ENCODE measurements at places on chromosomes 1 and 21.

DNA sequence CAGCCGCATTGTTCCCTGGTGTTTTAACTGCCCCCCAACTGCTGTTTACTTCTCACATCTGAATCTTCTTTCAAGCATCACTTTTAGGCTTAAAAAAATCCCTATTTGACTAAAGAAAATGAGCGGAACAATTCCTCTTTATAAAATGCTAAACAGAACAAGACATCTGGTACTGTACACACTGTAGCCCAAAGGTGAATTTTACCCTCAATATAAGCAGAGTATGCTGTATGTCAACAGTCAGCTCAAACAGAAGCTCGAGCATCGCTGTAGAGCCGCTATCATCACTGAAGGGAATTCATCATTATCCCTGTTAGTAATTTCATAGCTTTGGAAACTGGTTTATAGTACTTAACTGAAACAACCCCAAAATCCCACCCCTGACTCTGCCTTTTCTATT, 85.3 kb downstream of the LRRC8D start:
- no peak for DNase-seq

DNA sequence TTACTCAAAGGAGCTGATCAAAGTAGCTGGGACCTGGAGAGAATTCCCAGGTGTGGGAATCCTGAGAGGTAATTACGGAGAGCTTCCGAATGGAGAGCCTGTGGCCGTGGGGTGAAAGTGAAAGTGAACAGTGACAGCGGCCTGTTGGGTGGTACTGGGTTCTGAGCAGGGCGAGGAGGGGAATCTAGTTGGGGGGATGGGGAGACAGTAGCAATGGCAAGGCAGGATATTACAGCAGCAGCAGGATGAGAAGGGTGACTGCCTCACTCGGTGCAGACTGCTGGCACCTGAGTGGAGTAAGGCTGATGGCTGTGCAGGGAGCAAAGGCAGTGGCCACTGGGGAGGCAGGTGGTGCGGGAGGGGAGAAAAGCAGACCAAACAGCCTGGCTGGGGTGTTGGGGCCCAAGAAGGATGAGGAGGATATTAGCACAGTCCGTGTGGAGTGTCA, 70.3 kb upstream of the PRDX6 start:
- no peak for DNase-seq

DNA sequence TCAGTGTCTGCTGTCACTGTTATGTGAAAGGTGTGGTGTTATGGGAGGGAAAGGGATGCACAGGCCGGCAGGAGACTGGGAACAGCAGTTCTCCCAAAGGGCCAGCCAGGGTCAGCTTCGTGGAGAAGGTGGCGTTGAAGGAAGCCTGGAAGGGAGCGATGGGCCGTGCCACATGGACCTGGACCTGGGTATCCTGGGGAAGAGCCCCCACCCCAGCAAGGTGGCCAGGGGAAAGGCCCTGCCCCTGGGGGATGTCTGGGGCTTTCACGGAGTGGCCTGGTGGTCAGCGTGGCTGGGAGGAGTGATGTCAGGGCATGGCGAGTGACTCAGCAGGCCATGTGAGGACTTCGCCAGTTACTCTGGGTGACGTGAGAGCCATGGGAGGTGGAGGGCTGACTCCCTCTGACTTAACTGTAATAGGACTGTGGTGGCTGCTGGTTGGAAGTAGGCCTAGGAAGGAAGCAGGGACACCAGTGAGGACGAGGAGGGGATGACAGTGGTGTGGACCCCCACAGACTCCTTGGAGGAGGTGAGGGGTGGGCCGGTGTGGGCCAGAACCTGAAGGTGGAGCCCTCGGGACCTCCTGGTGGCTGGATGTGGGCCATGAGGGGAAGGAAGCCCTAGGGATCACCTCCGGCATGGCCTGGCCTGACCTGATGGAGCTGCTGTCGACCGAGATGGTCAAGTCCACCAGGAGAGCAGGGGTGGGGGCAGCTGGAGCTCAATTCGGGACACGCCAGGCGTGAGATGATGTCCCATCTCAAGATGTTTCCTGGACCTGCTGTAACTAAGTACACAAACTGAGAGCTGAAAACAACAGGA, 54.5 kb downstream of the BACE2 start:
- DNase-seq = no peak

GRCh38 chr1:174114788-174115448, 44.4 kb upstream of the RABGAP1L start:
- no peak for DNase-seq

DNA sequence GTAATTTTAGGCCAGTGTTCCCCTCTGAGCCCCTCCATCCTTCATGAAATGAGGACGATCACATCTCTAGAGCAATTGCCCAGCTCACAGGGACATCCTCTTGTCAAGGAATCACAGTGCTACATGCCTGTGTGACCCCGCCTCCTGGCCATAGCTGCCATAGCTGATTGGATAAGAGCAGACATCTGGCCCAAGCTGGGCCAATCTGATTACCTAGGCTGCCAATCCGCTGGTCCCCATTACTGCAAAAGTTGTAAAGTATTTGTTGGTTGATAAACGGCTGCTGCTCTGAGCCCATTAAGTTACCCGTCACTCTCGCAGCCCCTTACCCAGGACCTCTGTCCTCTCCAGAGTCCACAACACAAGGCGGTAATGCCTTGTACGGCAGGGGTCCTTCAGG, 8.3 kb downstream of the NT5C1A start:
- DNase-seq = no peak

DNA sequence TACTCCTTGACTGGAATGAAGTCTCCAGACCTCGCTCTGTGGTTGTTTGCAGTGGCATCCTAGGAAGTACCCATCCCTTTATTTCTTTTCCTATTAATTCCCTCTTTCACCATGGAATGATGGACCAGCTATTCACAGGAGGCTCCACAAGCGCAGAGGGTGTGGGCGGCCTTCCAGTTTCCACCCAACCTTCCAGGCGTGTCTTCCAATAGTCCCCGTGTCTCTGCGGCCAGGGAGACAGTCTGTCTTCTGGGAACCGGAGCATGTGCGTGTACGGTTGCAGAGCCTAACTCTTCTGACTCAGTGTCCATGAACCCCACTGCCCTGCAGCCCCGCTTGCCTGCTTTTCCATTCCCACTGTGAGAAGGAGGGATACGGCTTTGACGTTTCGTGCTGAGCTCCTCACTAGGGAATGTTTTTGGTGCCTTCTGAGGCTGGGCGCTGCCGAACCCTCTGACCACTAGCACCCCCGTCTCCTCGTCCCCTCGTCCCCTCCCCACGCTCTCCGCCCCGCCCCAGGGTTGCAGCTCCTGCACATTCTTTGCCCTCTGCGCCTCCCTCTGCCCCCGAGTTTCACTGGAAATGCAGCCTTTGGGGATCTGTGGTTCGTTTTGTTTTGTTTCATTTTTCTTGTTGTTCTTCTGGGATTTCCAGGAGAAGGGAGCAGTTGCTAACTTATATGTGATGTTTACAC, 26.3 kb upstream of the FAM3B start:
- DNase-seq = no peak

- no peak for DNase-seq
These were observed 10.9 kb upstream of the GSTM3 start for GRCh38 chr1:109751531-109752260.

DNA sequence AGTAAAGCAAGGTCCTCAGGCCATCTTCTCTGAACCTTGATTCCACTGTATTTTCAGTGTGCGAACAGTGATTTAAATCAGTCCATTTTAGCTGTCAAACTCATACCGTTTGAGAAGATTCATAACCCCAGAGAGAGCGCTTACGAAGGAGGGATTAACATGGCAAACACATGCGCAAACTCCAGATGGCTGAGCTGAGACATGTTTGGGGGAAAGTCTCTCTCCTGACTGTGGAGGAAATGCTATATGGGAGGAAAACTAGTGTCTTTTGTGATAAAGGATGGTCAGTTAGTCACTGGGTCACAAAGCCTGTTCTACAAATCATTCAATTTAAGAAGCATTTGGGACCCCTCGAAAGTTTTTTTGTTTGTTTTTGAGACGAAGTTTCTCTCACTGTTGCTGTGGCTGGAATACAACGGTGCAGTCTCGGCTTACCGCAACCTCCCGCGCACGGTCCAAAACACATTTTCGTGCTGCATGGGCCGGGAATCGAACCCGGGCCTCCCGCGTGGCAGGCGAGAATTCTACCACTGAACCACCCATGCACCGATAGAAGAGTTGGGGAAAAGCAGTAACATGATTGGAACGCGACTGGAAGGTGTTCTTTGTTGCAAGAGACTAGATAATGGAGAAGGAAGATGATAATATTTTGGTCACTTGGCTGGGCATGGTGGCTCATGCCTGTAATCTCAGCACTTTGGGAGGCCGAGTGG, 58.4 kb upstream of the CXADR start:
- no peak for DNase-seq

DNA sequence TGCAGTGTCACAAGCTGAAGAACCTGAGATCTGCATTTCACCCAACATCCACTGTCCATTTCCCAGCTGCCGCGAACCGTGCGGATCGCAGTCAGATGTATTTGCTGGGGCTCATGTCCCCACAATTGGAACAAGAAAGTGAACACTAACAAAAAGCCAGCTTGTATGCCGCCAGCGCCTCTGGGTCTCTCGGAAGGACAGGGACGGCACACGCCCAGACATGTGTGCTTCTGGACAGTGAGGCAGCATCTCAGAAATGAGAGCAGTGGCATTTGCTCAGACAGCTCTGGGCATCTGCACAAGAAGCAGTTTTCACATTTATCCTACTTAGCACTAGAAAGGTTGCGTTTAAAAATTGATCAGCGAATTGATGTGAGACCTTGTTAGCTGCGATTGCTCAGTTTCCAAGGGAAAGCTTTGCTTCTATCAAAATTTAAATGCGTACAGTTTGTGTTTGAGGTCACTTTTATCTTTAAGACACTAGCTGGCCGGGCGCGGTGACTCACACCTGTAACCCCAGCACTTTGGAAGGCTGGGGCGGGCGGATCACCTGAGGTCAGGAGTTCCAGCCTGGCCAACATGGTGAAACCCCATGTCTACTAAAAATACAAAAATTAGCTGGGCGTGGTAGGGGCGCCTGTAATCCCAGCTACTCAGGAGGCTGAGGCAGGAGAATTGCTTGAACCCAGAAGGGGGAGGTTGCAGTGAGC, 28.7 kb downstream of the KCNAB2 start:
- DNase-seq = no peak

DNA sequence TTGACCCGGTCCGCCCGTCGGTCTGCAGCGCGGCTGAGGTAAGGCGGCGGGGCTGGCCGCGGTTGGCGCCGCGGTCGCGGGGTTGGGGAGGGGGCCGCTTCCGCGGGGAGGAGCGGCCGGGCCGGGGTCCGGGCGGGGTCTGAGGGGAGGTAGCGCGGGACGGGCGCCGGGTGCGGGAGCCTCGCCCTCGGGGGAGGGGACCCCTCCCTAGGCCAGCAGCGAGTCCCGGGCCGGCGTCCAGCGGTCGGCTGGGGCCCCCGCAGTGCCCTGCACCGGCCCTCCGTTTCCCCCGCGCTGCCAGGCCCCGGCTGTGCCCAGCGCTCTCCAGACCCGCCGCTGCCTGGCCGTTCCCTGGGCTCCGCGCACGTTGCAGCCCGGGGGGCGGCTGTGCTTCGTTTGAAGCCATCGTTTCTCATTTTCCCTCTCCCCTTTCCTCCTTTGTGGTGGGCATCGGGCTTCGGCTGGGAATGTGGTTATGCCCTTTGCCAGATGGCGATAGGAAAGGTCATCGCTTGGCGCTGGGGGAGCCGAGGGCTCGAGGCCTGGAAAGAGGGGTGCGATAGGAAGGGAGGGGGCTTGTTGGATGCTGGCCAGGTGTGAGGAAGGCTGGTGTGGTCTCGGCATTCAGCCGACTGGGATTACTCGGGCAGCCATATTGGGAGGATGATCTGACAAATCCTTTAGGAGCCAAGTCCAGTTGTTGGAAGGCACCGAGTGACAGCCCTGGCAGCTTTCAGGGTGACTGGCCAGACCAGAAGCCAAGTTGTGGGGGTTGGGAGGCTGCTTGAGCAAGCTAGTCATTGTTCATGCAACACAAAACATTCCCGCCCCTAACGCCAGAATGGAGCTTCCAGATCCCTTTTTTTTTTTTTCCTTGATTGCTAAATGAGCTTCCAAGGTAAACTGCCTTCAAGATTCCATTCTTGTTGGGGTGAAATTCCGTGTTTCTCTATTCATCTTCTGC, 753 bp downstream of the KIF1B start:
- DNase-seq = peak; percentile 95
